ENCODE measurements at places on chromosomes 4 and X.

- DNase-seq, result no peak
Observed at GRCh38 chr4:43282534-43282933, 390.0 kb downstream of the GRXCR1 start.

DNA sequence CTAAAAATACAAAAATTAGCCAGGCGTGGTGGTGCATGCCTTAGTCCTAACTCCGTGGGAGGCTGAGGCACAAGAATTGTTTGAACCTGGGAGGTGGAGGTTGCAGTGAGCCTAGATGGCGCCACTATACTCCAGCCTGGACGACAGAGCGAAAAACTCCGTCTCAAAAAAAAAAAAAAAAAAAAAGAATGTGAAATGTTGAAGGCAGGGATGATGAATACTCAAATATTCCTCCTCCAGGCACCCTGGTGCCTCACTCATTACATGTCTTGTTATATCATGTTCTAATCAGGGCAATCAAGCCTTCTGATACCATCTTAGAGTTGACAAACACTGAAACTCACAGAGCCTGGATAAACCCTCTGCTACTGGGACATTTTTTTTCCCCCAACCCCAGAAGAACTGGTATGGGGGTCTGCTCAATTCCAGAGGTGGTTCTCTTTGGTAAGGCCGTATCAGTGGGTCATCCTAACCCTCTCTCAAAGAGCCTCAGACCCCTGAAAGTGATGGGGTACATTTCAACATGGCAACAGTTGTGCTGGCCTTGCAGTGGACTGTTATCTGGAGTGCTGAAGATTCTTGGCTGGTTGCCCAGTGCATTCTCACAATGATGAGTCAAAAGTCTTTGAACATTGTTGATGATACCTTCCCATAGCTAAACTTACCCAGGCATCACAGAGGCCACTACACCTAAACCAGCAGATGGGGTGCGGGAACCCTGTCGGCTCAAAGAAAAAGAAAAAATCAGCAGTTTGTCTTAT is 2.4 kb upstream of the SH3KBP1 start:
- peak; percentile 73 for DNase-seq

DNA sequence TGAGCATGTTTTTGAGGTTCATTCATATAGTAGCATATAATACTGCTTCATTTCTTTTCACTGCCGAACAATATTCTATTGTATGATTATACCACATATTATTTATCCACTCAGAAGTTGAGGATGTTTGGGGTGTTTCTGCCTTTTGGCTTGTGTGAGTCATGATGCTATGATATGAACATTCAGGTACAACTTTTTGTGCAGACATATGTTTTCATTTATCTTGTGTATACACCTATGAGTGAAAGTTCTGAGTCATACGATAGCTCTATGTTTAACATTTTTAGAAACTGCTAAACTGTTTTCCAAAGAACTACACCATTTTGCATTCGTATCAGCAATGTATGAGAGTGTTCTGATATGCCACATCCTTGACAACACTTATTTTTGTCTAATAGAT is 57.7 kb downstream of the SHROOM4 start:
- no peak for DNase-seq

GRCh38 chr4:128524311-128524710 is 236.7 kb upstream of the PGRMC2 start:
- DNase-seq, result peak; percentile 50

DNA sequence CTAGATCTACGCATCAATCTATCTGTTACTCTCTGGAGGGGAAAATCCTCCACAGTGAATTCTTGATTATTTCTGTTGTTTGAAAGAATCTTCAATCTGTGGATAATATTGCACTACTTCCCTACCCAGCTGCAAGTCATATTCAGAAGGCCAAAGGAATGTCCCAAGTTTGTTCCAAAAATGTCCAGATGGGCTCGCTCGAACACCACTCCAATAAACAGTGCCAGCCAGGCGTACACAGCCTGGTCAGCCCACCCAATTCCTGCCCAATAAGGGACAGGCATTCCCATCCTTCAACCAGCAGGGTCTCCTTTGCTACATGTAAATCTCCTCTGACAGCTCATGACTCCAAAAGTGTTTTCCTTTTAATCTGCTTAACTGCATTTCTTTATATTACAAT is 80.7 kb upstream of the GPM6B start:
- no peak for DNase-seq

- DNase-seq, result no peak
Observed at GRCh38 chr4:25213347-25213979, 20.4 kb upstream of the PI4K2B start.

DNA sequence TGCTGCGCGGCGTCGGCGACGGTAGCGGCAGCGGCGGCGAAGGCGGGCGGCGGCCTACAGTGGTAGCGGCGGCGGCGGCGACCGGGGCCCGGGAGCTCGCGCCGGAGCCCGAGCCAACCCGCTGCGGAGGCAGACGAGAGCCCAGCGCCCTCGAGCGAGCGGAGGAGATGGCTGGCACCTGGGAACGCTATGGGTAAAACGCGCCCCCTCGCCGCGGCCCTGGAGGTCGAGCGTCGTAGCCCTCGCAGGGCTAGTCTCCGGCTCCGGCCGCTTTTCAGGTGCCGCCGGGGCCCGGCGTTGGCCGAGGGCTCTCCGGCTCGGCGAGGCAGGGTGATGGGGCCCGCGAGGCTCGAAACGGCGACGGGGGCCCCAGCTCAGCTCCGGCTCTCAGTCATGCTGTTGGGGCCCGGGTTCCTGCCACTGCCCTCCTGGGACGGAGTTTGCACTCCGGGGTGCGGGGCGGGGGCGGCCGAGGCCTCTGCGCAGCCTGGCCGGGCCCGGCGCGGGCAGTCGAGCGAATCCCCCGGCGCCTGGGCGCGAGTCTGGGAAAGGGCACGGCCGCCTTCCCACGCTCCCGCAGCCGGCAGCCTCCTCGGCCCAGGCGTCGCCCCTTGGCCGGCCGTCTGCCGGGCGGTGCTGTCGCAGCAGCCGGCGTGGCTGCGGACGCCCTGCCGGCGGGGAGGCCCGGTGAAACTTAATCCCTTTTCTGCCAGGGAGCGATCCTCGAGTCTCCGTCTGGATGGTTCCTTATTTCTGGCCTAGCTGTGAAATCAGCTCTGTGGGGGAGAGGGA is 768 bp downstream of the MID2 start:
- DNase-seq, result peak; percentile 77

GRCh38 chrX:151815398-151815797 is 80.9 kb downstream of the CNGA2 start:
- no peak for DNase-seq

DNA sequence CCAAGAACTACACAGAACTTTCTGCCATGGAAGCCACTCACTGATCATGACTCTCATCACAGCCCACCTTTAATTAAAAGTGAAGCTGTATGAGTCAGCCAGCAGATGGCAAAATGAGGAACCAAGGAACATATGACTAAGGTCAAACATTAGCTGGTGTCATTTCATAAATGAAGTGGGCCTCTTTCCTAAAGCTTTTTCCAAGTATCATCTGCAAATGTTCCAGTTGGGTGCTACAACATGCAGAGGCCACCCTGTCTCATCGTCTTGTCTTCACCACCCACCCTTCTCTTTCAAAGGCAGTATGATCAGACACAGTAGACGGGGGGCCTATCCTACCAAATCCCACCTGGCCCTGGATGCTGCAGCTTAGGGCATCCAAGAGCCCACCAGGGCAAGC is 9.2 kb upstream of the EOLA1 start:
- no peak for DNase-seq

DNA sequence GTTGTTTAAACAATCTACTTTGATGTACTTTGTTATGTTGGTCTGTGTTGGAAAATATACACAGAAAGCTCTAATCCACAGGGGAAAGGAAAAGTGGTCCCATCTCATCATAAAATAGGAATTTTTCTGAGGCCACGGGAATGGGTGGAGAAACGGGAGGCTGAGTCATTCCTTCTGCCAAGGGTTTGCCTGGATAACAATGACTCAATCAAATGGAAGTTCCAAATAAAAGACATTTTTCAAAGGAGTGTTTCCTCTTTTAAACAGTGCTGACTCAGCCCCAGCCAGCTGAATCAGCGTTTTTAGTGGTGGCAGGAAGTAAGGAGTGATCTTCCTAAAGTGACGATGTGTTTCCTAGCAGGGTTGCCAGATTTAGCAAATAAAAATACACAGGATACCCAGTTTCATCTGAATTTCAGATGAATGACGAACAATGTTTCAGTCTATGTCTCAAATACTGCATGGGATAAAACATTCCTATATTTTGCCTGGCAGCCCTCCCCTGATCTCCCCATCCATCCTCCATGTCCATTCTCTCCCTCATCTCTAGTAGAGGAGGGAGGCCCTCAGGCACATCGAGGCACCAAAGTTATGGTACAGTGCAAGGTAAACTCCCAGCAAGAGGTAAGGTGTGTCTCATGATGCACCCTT is 345.4 kb upstream of the GATB start:
- DNase-seq, result peak; percentile 99

DNA sequence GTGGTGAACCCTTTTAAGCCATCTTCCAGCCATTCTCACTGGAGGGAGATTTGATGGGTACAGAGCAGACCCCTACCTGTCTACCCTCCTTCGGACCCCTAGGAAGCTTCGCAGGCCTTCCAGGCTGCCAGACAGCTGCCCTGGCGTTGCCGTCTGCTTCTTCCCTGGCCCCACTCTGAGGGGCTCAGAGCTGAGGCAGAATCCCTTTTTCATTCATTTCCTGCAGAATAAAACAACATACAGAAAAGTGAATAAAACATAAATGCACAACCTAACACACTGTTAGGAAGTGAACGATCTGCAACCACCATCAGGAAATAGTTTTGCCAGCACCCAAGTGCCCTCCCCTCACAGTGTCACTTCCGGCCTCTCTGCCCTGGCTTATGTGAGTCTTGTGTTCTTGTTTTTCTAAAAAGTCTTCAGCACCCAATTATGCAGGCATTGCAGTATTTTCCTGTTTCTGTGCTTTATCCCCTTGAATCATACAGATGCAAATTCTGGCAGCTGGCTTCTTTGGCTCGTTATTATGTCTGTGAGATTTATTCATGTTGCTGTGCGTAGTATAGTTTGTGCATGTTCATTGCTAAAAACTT is 5.6 kb upstream of the ADD1 start:
- no peak for DNase-seq

- DNase-seq, result no peak
Observed at GRCh38 chrX:17459661-17460060, 84.7 kb downstream of the NHS start.

DNA sequence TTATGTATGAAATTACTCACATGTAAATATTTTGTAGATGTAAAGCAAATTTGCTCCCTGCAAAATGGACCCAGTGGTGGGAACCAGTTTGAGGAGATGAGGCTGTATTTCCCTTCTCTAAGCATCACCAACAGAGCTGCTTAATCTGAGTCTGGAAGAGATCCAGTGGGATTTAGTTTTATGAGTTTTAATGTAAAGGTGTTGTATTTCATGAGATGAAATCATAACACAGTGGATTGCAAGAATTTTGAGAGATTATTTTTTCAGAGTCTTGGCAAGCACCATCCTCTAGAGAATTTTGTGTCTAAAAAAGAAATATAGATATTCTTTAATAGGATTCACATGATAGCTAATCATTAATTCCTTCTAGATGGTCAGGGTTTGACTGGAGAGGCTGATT is 35.6 kb upstream of the SFRP2 start:
- DNase-seq, result no peak

GRCh38 chr4:121714548-121714947 is 17.8 kb upstream of the ANXA5 start:
- DNase-seq, result no peak

DNA sequence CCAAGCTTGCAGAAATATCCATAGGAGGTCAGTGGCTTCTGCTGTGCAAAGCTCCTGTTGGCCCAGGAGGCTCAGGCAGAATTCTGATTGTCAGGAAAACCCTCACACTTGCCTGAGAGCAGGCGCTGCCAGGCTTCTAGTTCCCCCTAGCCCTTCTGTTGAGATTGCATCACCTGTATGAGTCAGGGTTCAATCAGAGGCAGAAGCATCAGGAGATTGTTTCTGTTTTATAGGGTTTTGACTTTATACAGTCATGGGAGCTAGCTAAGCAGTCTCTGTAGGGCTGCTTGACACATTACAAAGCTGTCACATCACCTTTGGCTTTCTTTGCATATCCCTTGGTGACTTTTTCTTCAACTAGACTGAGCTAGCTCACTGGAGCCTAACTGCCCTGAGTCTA is 27.8 kb downstream of the DIPK2B start:
- DNase-seq, result peak; percentile 23

DNA sequence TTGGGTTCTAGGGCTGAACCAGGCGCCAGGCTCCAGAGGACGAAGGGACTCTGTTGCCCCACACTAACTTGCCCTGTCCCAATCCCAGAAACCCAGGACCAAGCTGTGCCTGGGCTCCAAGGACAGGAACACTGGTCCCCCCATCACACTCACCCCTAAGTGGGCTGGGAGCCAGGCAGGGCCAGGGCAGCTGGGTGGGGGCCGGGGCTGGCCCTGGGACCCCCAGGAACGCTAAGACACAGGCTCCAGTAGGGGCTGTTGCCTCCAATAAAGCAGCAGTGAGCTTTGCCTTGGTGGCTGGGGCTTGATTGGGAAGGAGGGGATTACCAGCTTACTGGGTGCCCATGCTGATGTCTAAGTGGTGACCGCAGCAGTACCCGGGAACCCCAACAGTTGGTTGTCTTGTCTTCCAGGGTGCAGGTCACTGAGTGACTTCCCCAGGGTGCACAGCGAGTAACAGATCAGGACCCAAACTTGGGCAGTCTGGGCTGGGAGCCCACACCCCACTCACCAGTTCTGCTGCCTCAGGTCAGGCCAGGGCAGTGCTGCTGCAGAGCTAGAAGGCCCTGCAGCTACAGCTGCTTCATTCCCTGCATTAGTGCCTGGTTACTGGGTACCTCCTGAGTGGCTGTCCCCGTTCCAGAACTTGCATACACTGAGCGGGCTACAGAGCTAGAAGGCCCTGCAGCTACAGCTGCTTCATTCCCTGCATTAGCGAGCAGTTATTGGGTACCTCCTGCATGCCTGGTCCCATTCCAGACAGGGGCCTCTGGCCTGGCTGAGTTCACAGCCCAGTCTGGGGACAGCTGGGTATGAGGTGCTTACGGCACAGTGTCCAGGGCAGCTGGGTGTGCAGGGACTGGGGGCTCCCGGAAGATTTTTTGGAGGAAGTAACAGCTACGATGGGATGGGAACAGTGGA is 9.4 kb upstream of the ADD1 start:
- no peak for DNase-seq

- no peak for DNase-seq
Observed at GRCh38 chrX:72030431-72030830, 101.3 kb downstream of the RTL5 start.

GRCh38 chr4:128848461-128848860 is 39.0 kb downstream of the JADE1 start:
- no peak for DNase-seq

DNA sequence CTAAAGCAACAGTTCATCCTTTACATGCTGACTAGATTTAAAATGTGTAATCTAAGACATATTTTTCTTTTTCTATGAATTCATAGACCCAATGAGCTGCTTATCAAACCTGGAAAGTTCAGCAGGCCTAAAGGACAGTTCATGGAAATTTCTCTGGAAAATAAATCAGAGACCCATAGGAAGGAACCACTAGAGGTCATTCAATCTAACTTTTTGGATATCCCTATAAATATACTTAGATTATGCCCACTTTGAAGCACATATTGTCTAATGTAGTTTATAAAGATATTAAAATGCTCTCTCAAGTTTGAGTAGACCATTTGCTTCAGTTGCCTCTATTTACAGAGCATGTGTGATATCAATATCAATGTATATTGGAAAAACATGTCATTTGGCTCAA is 473.0 kb downstream of the FAT4 start:
- no peak for DNase-seq

All from mesenchymal stem cell (in vitro differentiated cells and primary cell).